Naive B cell (primary cell): ENCODE measurements at places on chromosomes 11 and 22. TPM values are rescaled to one million over a fixed set of nuclear protein-coding genes. Genes with fewer than 3 reads are reported as not detected.

DNA sequence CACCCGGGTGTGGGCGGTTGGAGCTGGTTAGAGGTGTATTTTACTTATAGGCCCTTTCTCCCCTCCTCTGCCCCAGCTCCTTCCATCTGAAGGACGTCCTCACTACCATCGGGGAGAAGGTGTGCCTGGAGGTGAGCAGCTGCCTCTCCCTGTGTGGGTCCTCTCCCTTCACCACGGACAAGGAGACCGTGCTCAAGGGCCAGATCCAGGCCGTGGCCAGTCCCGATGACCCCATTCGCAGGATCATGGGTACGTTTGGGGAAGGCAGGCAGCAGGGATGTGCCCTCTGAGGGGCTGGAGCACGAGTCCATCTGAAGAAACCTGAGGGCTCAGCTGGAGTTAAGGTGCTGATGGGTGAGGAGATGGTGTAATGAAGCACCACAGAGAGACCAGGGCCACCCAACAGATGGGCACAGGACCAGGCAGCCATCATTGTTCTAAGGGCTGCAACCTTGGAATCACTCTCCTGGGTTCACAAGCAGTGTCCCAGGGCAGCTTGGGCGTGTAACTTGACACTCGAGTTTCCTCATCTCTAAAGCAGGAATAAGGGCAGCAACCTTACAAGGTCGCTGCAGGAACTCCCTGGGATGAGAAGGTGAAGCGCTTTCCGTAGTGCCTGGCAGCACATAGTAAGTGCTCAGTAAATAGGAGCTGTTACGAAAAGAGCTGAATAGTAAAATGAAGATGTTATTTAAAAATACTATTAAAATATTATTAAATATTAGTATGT lies 29.4 kb downstream of the TCP11L1 start:
- DNase-seq = no peak

- no peak for DNase-seq
These were observed 188.2 kb downstream of the BLID start for GRCh38 chr11:121927789-121928188.

- DNase-seq = no peak
These were observed 2245.0 kb upstream of the RAG2 start for GRCh38 chr11:38842991-38843390.

DNA sequence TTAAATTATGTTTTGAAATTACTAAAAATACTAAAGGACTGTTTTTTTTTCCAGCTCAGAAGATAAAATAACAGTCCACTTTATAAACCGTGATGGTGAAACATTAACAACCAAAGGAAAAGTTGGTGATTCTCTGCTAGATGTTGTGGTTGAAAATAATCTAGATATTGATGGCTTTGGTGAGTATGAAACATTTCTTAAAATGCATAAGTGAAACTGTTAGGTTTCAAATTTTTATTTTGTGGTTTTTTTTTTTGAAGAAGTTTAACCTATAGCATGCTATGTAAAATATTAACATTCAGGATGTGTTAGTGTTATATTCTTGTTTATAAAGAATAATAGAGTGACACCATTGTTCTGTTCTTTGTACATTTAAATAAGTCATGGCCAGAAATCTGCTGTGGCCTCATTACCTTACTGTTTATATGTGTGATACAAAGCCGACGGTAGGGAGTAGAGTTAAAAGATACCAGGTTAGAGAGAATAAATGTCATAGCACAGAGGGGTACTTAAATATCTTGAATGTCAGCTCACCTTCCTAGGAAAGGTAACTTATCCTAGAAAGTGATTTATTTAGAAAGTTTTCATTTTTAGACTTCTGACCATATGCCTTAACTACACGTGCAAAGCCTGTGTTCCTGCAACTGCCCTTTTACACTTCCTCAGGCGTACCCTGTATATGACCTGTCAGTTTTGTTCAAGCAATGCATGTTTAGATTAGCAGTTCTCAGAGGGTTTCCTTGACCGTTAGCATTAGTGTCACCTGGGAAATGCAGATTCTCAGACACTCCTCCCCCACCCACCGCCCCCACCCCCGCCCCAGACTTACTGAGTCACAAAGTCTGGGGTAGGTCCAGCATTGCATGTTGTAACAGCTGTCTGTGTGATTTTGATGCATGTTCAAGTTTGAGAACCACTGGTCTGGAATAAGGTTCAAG lies 6.3 kb downstream of the FDX1 start:
- DNase-seq = no peak

DNA sequence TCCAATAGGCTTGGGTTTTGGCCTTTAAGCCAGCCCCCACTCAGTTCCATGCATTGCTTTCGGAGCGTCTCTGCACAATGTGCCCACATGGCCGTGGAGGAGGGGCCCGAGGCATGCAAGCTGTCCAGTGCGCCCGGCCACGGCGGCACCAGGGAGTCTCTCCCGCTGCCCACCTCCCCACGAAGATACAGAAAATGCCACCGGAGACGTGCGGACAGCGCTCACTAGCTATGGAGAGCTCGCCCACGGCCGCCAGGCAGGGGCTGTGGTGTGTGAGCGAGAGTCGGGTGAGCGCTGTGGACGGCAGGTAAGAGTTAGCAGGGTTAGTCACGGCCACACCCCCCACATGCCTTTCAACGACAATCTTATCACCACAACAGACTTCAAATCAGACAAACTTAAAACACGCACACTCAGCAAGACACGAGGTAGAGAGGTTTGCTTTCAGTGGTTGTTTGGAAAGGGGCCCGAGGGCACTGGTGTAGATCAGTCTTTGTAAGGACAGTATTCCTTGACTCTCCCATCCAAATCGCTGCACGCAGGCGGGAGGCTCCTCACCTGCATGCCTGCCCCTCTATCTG lies 18.7 kb upstream of the BID start:
- DNase-seq = no peak

DNA sequence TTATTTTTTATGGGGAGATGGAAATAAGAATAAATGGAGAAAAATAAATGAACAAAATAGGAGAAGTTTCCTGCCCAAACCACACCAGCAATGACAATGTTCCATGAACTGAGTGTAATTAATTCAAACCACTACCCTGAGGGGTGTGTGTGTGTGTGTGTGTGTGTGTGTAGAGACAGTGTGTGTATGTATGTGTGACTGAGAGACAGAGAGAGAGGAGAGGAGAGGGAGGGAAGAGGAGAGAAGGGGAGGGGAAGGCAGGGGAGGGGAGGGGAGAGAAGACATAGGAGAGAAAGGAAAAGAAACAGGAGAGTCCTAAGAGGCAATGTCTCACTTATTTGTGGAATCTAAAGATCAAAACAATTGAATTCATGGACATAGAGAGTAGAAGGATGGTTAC lies 65.0 kb upstream of the POU2AF1 start:
- no peak for DNase-seq

DNA sequence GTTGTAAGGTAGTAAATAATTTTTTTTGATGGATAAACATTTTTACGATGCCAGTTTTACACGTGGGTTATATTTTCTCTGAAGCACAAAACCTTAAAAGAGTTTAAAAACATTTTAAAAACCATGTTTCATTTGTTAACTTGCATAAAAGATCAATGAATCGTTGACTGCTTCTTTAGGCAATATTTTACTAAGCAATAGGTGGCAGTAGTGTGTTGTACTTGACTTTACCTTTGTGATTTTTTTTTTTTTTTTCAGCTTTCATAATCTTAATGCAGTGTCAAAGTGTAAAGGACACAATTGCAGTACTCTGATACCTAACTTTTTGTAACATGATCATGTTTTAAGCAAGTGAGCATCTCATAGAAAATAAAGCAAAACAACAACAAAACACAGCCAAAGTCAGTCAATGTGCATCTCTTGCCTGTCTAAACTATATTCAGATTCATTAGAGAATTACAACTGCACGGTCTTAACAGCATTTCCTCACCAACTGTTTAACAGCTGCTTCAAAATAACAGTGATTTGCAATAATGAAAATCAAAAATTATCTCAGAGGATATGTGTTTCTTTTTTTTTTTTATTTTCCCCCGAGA lies 27.7 kb downstream of the DNAJC24 start:
- no peak for DNase-seq

DNA sequence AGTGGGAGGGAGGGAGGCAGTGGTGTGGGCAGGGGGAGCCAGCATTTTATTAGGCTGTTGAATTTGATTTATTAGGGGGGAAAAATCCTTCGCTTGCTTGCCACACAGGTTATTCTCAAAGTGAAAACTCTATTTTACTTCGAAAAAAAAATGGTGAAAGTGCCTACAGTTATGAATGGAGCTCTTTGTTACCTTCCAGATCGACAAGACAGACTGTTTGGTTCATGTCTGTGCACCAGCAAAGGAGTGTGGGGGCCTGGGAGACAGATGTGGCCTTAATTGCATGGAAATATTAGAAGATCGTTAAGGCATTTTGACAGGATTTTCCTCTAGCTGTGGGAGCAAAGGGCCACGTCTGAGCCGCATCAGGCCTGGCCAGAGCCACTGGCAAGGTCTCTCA lies 45.7 kb downstream of the FLI1 start:
- DNase-seq = no peak

DNA sequence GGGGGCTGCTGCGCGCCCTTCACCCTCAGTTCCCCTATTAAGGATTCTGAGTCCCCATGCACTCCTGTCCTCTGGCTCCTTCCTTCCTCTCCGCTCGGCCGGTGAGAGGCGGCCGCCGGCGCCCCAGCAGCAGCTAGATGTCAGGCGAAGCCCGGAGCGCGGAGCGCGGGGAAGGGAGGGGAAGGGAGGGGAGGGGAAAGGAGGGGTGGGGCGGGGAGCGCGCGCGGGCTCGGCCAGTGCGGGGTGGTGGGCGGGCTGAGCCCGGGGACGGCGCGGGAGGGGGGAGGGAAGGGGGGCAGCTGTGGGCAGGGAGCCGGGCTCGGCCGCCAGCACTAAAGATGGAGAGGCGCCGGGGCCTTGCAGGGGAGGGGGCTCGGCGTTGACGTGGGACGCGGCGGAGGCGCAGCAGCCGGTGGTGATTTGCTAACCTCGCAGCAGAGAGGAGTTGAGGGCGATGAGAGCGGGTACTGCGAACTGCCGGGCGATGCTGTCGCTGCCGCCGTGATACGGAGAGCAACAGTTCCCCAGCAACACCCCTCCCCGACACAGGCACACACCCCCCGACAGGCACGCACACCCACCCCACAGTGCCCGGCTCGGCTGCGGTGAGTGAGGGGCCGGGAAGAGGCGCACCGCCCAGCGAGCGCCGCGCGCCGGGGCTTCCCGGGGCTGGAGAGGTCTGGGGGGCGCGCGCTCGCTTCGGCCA lies at the start of gene ZBTB16:
ZBTB16 (plus strand) TSS at position 434 of the 706 bp plus-strand sequence. CDS start 3,590 bp downstream, outside the sequence.
- peak; percentile 68 for DNase-seq

OR4A16 gene
- polyA plus RNA-seq = not detected

PHOX2A gene
- polyA plus RNA-seq = not detected

OR10D3 gene
- polyA plus RNA-seq = not detected

PIWIL4 gene
- polyA plus RNA-seq = 0.33 TPM

OR51B4 gene
- polyA plus RNA-seq = not detected
